ELF-1 (cell line): ENCODE measurements at places on chromosomes 7 and 10.

GRCh38 chr10:102392306-102392705 lies 3.2 kb upstream of the NFKB2 start:
- no peak for DNase-seq

GRCh38 chr10:34116220-34116641 lies 698.9 kb downstream of the PARD3 start:
- no peak for DNase-seq

DNA sequence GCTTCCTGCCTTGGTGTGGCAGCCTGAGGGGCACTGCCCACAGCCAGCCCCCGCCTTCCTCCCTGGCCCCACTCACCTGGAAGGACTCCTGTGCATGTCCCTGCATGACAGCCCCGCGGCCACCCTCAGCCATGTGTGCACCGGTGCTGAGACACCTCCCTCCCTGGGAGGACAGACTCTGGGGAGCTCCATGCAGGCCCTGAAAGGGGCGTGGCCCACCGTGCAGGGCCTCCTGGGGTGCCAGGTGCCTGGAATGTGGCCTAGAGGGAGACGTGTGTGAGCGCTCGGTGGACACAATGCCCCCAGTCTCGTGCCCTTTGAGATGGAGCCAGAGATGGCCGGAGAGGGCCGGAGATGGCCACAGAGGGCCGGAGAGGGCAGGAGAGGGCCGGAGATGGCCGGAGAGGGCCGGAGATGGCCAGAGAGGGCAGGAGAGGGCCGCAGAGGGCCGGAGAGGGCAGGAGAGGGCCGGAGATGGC lies 59.1 kb upstream of the PPP2R2D start:
- no peak for DNase-seq

DNA sequence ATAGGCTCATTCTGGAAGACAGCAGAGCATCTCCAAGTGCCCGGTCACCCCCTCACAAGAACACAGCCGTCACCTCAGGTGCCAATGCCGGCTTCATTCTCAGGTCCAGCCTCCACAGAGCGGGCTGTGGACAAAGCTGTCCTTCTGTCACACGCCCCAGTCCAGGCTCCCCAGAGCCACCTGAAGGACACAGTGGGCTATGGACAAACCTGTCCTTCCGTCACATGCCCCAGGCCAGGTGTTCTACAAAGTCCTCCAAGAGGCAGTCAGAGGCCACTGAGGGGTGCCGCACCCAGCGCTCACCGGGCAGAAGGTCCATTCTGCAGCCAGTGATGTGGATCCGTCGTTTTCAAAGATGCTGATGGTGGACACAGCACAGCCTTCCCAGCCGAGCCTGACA lies 173.2 kb upstream of the PPP2R2D start:
- DNase-seq, result no peak

DNA sequence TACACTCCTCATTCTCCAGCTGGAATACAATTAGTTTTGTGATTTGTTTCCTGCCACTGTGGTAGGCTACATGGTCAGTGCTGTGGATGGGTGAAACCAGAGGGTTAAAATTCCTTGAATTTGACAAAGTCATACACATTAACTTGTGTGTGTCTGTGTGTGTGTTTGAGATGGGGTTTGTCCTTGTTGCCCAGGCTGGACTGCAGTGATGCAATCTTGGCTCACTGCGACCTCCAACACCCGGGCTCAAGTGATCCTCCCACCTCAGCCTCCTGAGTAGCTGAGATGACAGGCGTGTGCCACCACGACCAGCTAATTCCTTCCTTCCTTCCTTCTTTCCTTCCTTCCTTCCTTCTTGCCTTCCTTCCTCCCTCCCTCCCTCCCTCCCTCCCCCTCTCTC lies 24.8 kb upstream of the GIMAP8 start:
- DNase-seq, result no peak

GRCh38 chr10:2464483-2464882 lies 602.9 kb upstream of the PFKP start:
- DNase-seq, result no peak

DNA sequence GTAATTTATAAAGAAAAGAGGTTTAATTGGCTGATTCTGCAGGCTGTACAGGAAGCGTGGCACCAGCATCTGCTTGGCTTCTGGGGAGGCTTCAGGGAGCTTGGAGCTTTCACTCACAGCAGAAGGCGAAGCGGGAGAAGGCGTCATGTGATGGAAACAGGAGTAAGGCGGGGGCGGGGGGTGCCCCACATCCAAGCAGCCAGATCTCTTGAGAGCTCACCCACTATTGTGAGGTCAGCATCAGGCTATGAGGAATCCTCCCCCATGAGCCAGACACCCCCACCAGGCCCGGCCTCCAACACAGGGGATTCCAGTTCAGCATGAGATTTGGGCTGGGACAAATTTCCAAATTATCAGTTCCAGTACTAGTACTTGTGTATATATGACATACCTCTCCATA lies 46.2 kb downstream of the WDR37 start:
- DNase-seq, result no peak

GRCh38 chr7:94154858-94155257 lies 150.7 kb upstream of the BET1 start:
- DNase-seq, result no peak

DNA sequence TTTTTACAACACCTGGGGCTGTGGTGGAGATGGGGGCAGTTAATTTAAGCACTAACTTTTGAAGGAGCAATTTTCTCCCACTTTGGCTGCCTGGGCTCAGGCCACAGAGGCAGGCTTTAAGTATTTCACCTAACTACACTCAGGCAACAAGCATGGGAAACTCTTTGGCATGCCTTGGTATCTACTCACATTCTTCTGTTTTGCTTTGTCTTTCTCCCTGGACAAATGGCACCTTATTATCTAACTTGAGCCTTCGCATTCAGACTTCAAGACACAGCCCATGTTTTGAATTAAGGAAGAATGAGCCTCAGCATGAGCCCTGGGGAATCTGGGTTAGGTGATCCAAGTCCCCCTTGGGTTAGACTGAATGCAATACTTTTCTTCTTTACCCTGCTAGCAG lies 31.8 kb upstream of the BMPER start:
- DNase-seq, result no peak

DNA sequence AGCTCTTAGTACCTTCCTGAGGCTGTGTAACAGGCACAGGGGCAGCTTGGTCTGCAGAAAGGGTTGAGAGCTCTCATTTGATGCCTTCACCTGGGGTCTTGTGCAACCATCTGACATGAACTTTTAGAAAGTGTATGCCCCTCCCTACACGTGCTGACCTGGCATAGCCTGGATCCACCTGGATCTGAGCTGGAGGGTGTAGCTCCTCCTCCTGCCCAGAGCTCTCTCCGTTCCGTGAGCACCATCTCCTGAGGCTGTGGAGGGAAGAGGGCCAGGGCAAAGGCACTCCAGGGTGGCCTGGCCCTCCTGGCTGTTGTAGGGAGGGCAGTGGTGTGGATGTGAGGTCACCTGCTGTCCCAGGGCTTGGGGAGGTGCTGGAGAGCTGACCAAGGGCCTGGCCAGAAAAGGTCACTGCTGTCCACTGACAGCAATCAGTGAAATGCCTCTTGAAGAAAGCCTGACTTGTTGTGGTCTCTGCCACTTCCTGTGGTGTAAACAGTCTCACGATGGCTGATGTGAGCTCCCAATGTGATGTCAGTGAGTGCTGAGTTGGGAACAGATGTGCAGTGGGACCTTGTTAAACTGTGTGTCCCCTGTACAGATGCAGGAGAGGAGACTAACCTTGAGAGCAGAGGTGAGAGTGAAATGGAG lies 23.0 kb downstream of the AMZ1 start:
- DNase-seq, result no peak

- DNase-seq, result peak; percentile 39
These were observed 47.8 kb downstream of the CPEB3 start for GRCh38 chr10:92242910-92243671.

- DNase-seq, result no peak
These were observed 31.9 kb downstream of the DPCD start for GRCh38 chr10:101619983-101620382.

- DNase-seq, result no peak
These were observed 38.2 kb downstream of the STK32C start for GRCh38 chr10:132269266-132270230.

- DNase-seq, result no peak
These were observed 255.0 kb upstream of the SEMA3C start for GRCh38 chr7:81173766-81174281.

GRCh38 chr10:78388331-78389050 lies 354.8 kb downstream of the RPS24 start:
- DNase-seq, result no peak

- no peak for DNase-seq
These were observed 1.8 kb downstream of the RPS24 start for GRCh38 chr10:78035437-78035836.

GRCh38 chr7:148037044-148037443 lies 553.5 kb upstream of the C7orf33 start:
- DNase-seq, result no peak

- no peak for DNase-seq
These were observed 716.6 kb upstream of the GALNT17 start for GRCh38 chr7:70415179-70415972.

- no peak for DNase-seq
These were observed 140.3 kb upstream of the ODAD2 start for GRCh38 chr10:28139138-28139537.

DNA sequence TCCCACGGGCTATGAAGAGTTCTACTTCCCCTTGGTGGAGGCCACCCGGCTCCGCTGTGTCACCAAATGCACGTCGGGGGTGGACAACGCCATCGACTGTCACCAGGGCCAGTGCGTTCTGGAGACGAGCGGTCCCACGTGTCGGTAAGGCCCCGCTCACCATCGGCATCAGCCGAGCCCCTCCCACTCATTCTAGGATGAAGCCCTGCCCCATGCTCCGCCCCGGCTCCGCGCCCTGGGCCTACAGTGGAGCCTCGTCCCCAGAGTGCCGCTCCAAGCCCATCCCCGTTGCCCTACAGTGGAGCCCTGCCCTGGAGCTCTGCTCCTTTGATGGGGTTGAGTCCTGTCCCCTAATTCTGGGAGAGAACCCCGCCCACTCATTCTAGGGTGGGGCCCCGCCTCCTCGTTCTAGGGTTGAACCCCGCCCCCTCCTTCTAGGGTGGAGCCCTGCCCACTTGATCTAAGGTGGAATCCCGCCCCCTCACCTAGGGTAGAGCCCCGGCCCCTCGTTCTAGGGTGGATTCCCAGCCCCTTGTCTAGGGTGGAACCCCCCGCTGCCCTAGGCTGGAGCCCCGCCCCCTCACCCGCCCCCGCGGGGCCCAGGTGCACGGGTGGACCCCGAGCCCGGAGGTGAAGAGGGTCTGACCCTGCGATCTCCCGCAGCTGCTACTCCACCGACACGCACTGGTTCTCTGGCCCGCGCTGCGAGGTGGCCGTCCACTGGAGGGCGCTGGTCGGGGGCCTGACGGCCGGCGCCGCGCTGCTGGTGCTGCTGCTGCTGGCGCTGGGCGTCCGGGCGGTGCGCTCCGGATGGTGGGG lies 3.4 kb upstream of the MUC12 start:
- peak; percentile 96 for DNase-seq

- DNase-seq, result peak; percentile 94
These were observed 168.0 kb upstream of the RHEB start for GRCh38 chr7:151687523-151688235.

DNA sequence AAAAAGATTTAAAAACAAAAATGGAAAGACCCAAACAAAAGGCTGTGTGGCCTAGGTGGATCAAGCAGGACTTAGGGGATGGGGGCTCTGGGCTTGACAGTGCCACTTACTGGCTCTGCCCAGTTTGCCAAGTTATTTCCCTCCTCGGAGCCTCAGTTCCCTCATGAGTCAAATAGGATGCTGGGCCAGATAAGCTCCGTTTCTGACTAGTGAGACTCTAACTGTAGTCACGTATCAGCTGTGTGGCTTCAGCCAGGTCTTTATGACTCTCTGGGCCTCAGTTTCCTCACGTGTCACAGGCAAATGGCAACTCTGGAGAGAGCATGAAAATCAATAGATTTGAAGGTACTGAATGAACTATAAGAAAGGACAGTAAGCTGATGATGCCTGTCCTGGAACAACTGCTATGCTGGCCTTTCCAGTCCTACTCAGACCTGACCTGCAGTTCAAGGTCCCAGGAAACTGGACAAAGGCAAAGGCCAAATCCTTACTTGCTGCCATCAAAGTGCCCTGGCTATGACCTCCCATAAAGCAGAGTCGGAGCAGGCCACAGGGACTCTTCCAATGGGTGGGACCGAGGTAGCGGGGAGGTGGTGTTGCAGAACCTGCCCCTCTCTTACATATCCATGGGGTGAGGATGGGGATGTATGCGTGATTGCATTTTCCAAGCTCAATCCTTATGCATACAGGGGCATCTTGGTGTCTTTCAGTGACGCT lies 27.0 kb downstream of the FAM53B start:
- DNase-seq, result no peak

DNA sequence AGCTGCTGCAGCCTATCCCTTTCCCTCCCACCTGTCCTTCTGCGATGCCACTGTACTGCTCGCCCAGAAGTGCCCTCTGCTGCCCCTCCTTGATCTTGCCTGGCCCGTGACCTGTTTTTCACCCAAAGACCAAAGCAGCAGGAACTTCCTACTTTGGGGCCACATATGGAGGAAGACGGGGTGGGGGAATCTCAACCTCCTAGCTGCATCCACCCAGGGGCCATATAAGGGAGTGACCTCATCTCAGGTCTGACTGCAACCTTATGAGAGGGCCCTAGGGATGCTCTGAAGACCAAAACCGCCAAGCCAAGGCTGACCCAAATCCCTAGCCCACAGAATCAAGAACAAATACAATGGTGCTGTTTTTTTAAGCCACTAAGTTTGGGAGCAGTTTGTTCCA lies 15.7 kb downstream of the PRKCQ start:
- DNase-seq, result no peak

DNA sequence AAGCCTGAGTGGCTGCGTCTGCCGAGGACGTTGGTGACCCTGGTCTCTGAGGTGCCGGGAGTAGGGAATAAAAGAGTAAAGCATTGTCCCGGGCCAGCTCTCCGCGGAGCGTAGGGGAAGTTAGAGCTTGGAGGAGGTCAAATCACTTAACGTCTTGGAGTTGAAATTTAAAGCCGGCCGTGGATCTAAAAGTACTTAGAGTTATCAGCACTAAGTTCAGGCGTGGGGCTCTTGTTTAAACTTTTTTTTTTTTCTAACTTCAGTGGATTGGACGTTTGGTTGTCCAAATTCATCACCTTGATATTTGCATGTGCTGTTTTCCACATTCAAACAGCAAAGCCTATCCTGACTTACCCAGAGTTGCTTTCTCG lies 700 bp downstream of the NIPSNAP2 start:
- DNase-seq, result no peak

DNA sequence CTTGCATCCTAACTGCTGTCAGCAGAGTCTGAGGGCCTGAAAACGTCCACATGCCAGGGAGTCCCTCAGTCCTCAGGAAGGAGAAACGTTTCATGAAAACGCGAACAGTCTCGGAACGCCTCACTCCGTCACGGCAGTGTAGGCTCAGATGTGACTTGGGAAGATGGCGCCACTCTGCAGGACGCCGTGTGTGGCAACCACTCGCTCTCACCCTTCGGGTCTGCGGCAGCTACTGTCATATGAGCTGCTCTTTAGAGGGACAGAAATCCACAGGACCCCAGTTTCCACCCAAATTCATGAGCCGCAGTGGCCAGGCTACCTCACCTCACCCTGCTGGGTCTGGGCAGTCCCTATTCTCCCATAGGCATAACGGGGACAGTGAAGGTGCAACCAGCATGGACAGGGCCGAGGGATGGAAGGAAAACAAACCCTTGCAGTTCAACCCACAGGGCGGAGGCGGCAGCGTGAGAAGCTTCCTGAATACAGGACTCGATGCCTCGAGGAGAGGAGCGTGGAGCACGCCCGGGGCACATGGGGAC lies 438.3 kb downstream of the DNAJB6 start:
- DNase-seq, result no peak
